ENCODE measurements at places on chromosomes 3 and 15. TPM values are rescaled to one million over a fixed set of nuclear protein-coding genes. Genes with fewer than 3 reads are reported as not detected.

GRCh38 chr3:135229018-135229495 is 434.0 kb downstream of the EPHB1 start:
- H3K4me3 ChIP-seq, result no peak overlapping the region
- H3K4me1 ChIP-seq, result no peaks in the 10 kb centered on the region
- DNase-seq, result peak; percentile 21
- no peaks in the 10 kb centered on the region for H3K36me3 ChIP-seq
- H3K27me3 ChIP-seq, result no peaks in the 10 kb centered on the region
- no peak overlapping the region for H3K27ac ChIP-seq

- DNase-seq, result no peak
- H3K4me1 ChIP-seq, result peaks cover 27% of the 10 kb centered on the region
- H3K4me3 ChIP-seq, result no peak overlapping the region
These were observed 24.7 kb downstream of the MAGI1 start for GRCh38 chr3:66014056-66014455.

GRCh38 chr3:113754494-113755159 is 7.8 kb downstream of the ATP6V1A start:
- peaks cover 3% of the 10 kb centered on the region for H3K4me1 ChIP-seq
- no peak for DNase-seq
- H3K27ac ChIP-seq, result no peak overlapping the region
- no peak overlapping the region for H3K4me3 ChIP-seq

- peaks cover 35% of the 10 kb centered on the region for H3K27me3 ChIP-seq
- H3K27ac ChIP-seq, result no peak overlapping the region
- no peaks in the 10 kb centered on the region for H3K4me1 ChIP-seq
- DNase-seq, result no peak
- H3K36me3 ChIP-seq, result no peaks in the 10 kb centered on the region
These were observed 7.3 kb downstream of the SST start for GRCh38 chr3:187662848-187663409.

ABHD6 gene
- total RNA-seq, result 4.9 TPM

DNA sequence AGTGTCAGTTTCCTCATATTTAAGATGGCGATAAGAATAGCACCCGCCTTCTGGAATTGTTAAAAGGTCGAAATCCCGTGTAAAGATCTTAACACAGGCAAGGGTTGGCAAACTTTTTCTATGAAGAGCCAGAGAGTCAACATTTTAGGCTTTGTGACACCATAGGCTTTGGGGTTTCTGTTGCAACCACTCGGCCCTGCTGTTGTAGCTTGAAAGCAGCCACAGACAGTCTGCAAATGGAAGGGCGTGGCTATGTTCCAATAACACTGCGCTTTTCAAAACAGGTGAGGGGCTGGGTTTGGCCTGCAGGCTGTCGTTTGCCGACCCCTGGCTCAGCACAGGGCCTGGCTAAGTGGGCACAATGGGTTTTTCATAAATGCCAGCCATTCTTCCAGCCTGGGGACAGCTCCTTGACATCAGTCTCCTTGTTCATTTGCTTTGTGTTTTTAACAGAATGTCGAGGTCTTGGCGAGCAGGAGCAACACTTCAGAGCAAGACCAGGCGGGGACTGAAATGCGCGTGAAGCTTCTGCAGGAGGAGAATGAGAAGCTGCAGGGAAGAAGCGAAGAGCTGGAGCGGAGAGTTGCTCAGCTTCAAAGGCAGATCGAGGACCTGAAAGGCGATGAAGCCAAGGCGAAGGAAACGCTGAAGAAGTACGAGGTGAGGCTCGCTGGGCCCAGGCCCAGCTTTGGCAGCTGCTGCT is 75.2 kb upstream of the MYZAP start:
- no peaks in the 10 kb centered on the region for H3K4me1 ChIP-seq
- no peak for DNase-seq
- H3K4me3 ChIP-seq, result no peak overlapping the region
- no peak overlapping the region for H3K27ac ChIP-seq

XCR1 gene
- not detected for total RNA-seq

HTR3E gene
- not detected for total RNA-seq

MSL2 gene
- 63.9 TPM for total RNA-seq

IL17RB gene
- total RNA-seq, result 16.0 TPM
